ENCODE measurements at places on chromosomes 13 and 19.

- no peak for DNase-seq
Measured at GRCh38 chr13:80126389-80127068, 214.4 kb downstream of the SPRY2 start.

GRCh38 chr13:28438598-28439334 is 56.2 kb downstream of the FLT1 start:
- DNase-seq, result no peak

- DNase-seq, result no peak
Measured at GRCh38 chr19:5447700-5448311, 7.4 kb upstream of the ZNRF4 start.

- no peak for DNase-seq
Measured at GRCh38 chr19:31985001-31985605, 360.3 kb upstream of the ZNF507 start.

DNA sequence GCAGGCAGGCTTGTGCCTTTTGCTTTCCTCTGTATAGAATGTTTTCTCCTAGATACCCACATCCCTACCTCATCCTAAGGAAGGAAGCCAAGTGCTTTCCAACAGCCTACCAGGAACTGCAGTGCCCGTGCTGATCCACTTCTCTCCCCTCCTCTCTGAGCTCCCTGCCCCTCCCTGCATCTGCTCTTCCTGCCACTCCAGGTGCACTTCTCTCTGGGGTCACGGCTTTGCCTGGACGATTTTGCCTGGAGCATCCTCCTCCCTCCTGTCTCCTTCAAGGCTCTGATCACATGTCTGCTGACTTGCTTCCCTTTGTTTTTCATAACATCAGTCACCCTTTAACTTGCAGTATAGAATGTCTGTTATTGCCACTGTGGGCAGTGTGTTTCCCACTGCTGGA is 34.7 kb upstream of the IRS2 start:
- DNase-seq, result peak; percentile 26

DNA sequence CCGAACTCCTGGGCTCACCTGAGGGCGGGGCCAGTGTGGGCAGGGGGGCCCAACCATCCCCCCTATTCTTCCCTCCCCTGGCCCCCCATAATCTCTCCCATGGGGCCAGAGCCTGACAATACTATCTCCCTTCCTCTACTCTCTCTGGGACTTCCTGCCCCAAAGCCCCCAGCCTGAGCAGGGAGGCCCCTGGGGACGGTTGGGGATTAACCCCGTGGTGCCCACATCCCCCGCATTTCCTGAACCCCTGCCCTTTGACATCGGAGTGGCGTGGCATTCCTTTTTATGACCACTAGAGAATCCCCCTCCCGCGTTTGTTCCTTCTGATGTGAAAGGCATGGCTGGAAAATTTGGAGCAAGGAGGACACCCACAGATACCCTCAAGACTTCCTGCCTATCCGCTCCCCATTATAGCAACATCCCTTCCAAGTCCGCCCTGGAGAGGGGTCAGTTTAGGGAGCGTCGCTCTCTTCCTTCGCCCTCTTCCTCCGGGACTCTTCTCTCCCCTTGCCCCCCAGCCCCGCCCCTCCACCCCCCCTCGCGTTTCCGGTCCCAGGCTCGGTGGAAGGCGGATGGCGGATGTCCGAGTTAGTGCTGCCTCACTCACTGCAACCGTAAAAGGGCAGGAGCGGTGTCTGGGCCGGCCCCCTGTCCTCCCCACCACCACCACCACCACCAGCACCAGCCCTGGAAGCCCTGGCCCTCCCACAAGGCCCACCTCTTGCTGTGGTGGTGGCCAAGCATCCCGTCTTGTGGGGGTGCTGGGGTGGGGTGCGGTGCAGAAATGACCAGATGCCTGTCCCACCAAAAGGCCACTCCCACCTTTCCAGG is 1.8 kb downstream of the VASP start:
- no peak for DNase-seq

DNA sequence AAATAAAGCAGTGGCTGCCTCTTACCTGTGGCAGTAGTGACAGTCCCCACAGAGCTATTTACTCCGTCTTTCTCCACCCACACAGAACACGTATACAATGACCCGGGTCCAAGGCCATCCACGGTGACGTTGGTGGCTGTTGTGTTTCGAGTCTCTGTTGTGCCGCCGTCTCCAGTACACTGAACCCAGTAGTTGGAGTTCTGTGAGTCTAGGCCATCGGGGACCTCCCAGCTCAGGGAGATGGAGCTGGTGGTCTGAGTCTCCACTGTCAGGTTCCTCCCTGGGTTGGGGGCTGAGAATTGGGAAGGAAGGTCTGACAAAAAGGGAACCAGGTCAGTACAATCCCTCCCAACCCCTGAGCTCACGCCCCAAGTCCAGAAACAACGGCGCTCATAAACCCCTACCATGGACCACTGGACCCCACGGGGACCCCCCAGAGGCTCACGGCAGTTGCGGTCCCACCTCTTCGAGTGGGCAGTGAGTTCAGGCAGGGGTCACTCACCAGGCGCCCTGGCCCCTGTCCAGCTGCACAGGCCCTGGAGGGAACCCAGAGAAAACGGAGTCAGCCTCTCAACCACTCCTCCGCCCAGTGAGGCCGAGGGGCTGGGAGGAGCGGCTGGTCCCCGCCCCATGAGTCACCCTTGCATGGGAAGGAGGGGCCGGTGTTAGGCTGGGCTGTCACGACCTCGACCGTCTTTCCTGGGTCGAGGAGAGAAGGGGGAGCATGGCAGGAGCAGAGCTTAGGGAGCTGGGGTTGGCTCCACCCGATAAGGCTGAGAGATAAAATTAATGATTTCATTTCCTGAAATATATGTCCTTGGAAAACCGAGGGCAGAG is 2.4 kb downstream of the PTPRH start:
- no peak for DNase-seq

- no peak for DNase-seq
Measured at GRCh38 chr19:29878973-29879654, 62.9 kb upstream of the URI1 start.

All from NCI-H1105 treated with DMSO at 0.1 percent for 48 hours (cell line).